Stimulated activated CD4-positive, alpha-beta T cell treated with anti-CD3 and anti-CD28 coated beads, Interleukin-2, amount 100 ng/mL, for 24 hours (primary cell): ENCODE measurements at places on chromosomes 3 and 15.

- peak; percentile 53 for DNase-seq
Observed at GRCh38 chr3:50242851-50243542, 7.0 kb downstream of the GNAI2 start.

GRCh38 chr3:73204841-73205240 lies 143.4 kb downstream of the EBLN2 start:
- DNase-seq: no peak

DNA sequence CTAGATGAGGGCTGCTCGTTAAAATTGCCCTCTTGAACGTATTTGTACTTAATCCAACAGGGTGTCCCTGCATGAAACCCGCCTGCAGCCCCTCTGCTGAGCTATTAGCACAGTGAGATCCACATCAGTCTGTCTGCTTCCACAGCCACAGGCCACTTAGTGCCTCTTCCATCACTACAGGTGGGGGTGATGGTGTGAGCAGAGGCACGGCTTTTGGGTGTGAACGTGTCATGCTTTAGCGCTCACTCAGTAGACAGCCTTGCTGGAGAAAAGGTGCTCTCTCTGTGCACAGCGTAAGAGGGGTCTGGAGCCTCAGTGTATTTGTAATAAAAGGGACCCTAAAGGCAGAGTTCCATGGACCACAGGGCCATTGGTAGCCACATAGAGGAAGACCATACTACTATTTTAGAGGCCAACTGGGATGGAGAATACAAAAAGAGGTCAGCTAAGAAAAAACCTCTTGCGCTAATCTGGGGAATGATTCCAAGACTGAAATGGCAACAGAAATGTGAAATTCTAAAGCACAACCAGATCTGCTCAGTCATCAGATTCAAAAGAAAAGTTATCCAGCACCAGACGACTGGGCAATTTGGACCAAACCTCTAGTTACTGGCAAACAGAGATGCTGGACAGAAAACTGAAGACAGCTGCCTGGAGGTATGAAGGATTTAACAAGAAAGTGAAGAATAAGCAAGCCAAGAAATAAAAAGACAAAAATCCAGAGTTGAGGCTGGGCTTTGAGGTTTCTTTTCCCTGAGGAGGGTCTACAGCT lies 120.2 kb downstream of the ATP10A start:
- DNase-seq: no peak

DNA sequence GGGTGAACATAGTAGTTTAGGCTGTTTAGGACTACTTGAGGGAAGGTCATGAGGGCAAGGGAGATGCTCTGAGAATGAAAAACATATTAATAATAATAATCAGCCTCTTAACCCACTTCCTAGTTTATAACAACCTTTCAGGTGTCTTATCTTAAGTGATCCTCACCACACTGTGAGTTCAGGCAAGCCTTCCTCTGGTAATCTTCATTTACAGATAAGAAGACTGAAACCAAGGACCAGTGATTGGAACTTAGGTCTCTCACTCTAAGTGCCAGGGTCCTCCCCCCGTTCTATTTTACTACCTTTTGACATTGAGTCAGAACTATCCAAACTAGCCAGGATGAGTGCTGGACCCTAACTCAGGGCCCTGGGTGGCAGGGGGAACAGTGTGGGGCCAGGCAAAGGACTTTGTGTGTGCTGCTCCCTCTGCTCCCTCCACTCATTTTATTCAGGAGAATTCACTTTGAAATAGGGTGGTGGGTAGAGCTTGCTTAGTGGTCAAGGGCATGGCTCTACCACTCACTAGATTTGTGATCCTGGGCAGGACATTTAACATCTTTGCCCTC lies 5.7 kb downstream of the NUTM1 start:
- DNase-seq: no peak

DNA sequence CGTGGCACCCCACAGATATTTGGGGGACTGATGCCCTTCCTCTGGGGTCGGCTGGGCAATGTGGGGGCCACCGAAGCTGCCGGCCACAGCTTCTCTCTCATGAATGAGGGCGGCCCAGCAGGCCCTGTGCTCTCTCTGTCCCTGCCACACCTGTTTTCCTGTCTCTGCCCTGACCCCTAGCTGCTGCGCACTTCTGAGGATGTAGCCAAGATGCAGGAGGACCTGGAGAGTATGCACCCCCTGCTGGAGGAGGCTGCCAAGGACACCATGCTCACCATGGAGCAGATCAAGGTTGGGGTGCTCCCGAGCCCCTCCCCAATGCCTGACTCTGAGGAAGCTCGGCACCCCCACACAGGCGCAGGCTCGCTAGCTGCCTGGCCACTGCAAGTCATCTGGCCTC lies 59.7 kb downstream of the SEMA3G start:
- DNase-seq: no peak

- no peak for DNase-seq
Observed at GRCh38 chr15:69217381-69217780, 56.9 kb downstream of the GLCE start.

DNA sequence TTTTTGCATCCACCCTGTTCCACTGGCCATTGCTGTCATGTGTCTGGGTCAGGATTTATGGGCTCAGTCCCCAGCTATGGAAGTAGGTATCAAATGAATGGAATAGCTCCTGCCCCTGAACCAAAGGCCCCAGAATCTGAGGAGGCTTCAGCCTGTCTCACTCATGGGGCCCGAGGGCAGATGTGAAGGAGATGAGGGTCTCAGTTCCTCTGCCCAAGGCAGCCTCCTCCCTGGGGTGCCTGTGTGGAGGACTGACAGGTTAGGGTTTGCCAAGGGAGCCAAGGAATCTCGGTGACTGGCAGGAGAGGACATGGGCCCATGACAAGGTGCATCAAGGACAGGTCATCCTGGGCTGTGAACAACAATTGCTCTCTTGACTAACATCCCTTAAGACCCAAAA lies 70.4 kb downstream of the CPN2 start:
- DNase-seq: no peak

DNA sequence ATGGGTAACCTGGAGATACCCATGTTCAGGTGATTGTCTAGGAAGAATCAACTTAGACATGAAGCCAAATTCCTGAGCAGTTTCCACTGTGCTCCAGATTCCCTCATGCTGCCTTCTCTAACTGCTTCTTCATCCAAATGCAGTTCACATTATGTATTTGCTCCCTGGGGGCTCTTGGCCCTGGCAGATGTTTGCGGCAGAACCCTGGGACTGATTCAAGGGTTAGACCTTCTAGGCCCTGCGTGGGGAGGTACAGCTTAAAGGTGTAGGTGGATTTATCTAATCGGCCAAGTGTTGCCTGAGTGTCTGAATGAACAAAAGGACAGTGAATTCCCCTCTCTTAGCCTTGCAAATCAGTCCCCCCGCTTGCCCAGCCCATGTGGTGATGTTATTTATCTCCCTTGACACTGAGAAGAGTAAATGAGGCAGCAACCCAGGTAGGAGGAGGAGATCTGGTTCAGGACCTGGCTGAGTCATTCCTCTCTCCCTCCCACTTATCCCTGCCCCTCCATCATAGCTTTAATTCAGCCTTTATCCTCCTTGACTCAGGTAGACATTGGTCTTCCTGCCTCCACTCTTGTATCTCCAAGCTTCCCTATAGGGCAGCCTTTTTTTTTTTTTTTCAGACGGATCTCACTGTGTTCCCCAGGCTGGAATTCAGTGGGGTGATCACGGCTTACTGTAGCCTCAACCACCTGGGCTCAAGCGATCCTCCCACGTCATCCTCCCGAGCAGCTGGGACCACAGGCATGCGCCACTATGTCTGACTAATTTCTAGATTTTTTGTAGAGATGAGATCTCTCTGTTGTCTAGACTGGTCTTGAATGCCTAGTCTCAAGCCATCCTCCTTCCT lies 54.8 kb downstream of the MAGEF1 start:
- peak; percentile 23 for DNase-seq

GRCh38 chr15:48630245-48630644 lies 15.3 kb downstream of the FBN1 start:
- no peak for DNase-seq

- no peak for DNase-seq
Observed at GRCh38 chr3:62370112-62370857, 3.1 kb downstream of the FEZF2 start.

DNA sequence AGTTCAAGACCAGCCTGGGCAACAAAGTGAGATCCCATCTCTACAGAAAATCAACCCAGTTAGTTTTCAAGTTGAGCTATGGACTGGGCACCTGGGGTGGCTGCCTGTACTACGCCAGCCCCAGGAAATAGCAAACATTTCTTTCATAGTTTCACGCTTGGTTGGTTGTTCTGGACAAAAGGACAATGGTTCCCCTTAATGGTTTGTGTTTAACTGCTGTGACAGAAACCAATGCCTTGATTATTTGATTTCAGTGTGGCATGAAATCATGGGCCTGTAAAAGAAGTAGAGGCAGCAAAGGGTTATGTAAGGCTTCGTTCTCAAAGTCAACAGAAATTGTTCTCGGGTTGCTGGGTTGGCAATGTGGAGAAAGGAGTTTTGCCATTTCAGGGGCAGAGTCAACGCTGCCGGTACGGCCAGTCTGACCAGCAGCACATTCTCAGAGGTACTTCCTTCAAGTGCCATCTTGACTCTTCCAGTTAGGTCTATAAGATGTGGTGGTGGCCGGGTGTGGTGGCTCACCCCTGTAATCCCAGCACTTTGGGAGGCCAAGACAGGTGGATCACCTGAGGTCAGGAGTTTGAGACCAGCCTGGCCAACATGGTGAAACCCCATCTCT lies 12.7 kb downstream of the LCMT2 start:
- DNase-seq: no peak

GRCh38 chr15:84598993-84599392 lies 1.8 kb upstream of the ZSCAN2 start:
- peak; percentile 39 for DNase-seq

DNA sequence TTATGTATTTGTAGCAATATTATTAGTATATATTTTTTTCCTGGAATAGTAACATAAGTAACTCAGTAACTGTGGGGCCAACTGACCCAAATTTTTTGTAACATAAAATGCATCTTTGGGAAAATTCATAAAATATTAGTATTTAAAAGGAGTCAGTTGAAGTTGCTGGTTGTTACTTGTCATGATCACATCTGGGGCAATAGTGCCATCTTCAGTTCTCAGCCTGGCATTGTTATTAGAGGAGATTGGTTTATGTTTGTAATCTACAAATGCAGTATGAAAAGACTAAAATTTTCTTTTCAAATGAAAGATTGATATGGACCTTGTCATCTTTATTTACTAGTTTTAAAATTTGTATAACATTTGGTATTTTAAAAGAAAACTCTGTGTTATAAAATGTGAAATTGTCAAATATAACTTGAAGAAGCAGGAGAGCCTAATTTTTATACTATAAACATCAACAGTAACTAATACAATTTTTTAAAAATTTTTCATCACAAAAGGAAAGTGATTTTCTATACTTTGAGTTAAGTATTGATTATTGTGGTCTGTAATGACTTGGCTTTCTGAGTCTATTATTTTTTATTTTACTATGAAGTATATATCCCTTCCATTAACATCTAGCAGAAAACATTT lies 38.8 kb upstream of the MLF1 start:
- DNase-seq: no peak

- DNase-seq: no peak
Observed at GRCh38 chr3:66372681-66373350, 128.0 kb downstream of the LRIG1 start.

GRCh38 chr15:98720577-98721565 lies 72.5 kb downstream of the IGF1R start:
- DNase-seq: no peak

DNA sequence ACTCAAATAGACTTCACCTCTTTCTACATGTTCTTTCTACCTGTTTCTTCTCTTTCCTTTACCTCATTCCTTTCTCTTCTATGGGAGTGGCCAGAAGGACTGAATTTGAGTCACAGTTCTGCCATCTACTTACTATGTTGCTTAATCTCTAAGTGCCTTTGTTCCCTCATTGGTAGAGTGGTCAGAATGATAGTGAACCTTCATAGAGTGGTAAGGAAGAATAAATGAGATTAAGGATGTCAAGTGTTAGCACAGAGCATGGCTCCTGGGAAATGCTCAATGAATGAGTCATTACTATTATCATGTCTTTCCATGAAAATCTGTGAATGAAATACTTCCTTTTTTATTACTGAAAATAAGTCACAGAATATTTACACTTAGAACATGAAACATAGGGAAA lies 17.5 kb downstream of the TMEM207 start:
- no peak for DNase-seq

DNA sequence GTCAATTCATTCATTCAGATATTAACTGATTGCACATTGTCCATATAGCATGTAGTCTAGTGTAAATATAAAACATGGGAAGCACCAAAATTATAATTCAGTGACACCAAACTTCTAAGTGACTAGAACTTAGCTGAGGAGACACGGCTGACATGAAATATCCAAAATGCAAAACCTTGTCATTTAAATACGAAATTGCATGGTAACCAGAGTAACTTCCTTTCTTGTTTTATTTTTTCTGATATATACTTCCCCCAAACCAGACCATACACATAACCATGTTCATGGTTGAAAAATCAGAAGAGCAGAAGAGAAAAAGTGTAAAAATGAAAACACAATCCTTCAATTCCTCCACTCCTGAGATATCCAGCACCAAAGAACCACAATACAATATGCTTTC lies 38.0 kb downstream of the CBLB start:
- DNase-seq: no peak

DNA sequence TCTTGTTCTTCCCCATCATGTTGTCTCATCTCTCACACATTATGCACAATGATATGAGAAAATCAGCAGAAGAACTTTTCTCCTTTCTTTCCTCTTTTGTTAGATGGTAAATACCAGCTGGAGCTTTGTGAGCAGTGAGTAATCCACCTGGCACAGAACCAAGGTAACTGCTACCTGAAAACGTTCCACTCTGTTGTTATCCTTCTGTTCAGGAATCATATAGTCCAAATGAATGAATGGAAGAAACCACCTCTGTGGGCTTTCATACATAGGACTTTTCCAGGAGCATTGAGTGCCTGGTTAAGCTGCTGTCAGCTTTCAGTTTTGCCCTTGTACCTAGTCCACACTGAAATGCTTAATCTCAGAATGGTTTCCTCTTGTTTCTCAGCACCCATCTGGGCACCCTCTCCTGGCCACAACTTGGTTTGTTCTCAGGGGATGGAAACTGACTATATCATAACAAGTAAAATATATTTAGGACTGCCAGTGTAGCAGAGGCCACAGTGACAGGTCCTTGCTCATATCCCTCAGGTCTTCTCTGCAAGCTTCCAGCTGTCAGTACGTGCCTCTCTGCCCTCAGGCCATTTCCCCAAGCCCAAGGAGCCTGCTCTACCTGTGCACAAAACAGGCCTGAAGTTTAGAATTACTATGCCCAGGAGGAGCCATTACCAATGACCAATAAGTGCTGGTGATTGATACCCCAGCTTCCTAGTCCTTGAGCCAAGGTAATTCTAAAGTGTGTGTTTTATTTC lies 23.5 kb upstream of the SLC4A7 start:
- DNase-seq: no peak

- no peak for DNase-seq
Observed at GRCh38 chr3:56769116-56769707, 32.5 kb downstream of the ARHGEF3 start.

GRCh38 chr3:44031387-44032380 lies 210.0 kb upstream of the TOPAZ1 start:
- DNase-seq: no peak

DNA sequence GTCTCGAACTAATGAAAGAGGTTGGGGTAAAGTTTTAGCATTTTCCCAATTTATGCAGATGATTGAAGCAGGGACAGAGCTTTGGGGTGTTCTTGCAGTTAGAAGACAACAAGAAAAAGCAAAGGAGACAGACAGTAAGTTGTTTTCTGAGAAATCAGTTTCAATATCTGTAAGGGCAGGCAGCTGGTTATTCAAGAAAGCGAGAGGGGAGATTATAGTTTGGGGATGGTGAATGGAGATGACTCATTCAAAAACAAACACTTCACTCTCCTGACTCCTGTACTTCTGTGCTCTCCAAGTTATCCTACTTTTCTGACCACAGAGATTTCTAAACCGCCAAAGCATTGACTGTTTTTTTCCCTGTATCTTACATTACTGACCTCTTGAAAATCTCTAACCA lies 352.0 kb downstream of the GAP43 start:
- DNase-seq: no peak

GRCh38 chr15:48253172-48253571 lies 47.1 kb downstream of the SLC12A1 start:
- DNase-seq: no peak
